NCI-H345 (cell line): ENCODE measurements at places on chromosomes 7 and 10.
A peak's percentile ranks its signal among the peaks of the same experiment; 100 is the strongest.

DNA sequence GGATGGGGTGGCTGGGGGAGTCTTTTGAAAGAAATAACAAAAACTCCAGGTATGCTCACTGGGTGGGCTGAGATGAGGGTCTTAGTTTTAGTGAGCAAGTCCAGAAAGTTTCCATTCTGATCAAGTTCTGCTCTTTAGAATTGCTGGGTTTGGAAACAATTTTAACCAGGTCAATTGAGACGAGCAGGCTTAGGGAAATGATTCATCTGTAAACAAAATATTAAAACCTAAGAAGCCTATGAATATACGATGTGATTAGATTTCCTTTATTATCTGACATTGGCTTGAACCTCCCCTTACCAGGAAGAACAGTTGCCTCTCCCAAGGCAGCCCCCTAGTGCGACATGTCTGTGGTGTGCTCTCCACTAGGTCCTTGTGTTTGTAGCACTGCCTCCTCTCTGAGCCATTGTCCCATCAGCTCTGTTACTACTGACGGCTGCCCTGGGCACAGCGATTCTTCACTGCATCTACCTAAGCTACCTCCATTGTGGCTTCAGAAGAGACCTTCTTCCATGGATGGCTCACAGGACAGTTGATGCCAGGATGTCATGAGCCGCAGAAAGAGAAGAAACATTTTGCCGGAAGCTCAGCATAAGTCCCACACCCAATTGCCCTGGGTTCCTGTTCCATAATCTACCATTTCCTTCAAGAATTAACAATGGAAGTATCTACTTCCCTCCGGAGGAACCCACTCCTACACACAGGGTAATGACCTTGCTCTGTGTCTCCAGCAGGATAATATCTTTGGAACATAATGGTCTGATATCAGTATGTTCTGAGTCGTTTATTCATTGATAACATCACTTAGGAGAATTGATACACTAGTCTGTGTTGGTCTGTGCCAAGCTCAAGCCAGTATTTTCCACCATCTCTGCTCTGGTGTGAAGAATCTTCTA lies 95.1 kb upstream of the ITGB1 start:
- DNase-seq, result no peak

GRCh38 chr7:15245831-15246230 lies 316.0 kb downstream of the AGMO start:
- DNase-seq, result no peak

GRCh38 chr10:21049482-21049881 lies 152.4 kb upstream of the NEBL start:
- no peak for DNase-seq

GRCh38 chr7:134293002-134293740 lies 23.6 kb downstream of the SLC35B4 start:
- DNase-seq, result no peak

GRCh38 chr10:14244147-14244546 lies 86.6 kb downstream of the FRMD4A start:
- DNase-seq, result no peak

DNA sequence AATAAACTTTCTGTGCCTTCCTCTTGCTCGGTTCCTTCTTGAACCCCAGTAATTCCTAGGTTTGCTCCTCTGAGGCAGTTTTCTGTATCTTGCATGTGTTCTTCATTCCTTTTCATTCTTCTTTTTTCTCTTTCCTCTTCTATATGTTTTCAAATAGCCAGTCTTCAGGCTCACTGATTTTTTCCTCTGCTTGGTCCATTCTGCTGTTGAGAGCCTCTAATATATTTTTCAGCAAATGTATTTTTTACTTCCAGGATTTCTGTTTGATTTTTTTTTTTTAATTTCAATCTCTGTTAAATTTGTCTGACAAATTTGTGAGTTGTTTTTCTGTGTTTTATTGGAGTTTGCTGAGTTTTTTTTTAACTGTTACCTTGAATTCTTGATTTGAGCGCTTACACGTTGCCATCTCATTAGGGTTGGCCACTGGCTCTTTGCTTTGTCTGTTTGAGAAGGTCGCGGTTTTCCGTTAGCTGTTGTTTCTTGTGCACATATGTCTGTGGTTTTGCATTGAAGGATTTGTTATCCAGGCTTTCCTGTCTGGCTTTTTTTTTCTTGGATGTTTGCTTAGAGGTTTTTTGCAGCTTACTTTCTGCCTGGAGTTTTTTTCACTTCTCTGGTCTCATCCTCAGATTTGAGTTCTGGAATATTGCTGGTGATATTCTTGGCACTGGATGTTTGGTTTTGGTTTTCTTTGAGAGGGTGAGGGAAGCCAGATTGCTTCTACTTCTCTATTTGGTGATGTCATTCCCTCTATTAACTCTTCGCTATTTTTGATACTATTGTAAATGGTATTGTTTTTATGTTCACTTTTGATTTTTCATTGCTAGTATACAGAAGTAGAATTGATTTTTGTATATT lies 12.7 kb downstream of the SPRN start:
- no peak for DNase-seq

GRCh38 chr7:148556892-148557291 lies 33.7 kb upstream of the C7orf33 start:
- no peak for DNase-seq

DNA sequence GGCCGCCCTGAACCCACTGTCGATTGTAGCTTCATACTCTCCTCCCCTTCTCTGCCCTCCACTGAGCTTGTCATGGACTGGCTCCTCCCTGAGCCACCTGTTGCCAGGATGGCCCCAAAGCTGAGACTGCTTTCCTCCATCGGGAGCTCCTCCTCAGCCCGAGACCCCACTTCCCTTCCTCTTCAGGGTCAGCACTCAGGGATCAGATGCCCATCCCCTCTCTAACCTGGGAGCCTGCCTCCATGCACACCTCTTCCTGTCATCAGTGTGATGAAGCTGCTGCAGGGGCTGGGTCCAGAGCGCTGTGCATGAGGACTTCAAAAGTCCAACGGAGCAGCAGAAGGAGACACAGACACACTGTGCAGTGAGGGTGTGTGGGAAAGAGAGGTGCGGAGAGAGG lies 201.1 kb downstream of the WDR37 start:
- DNase-seq, result no peak

GRCh38 chr7:36358589-36358988 lies 31.1 kb upstream of the ANLN start:
- DNase-seq, result no peak

GRCh38 chr10:133324198-133324792 lies 12.4 kb downstream of the CALY start:
- DNase-seq, result peak; percentile 78

DNA sequence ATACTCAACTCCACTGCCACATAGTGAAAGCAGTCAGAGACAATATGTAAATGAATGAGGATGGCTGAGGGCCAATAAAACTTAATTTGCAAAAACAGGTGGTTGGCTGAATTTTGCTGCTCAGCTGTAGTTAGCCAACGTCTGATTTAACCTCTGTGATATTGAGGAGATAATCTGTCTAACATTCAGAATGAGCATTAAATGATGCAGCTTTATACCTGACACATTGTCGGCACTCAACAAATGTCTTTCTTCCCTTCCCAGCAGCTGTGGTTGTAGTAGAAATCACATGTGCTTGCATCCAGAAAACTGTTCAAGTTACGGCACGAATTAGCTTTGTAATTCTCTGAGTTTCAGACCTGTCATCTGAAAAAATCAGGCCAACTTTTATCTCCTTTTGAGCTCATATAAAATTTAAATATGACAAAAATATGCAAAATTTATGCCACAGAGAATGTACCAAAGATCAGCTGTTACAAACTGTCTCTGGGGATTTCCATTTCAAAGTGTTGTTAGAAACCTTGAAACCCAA lies 1239.7 kb downstream of the GATA3 start:
- no peak for DNase-seq

DNA sequence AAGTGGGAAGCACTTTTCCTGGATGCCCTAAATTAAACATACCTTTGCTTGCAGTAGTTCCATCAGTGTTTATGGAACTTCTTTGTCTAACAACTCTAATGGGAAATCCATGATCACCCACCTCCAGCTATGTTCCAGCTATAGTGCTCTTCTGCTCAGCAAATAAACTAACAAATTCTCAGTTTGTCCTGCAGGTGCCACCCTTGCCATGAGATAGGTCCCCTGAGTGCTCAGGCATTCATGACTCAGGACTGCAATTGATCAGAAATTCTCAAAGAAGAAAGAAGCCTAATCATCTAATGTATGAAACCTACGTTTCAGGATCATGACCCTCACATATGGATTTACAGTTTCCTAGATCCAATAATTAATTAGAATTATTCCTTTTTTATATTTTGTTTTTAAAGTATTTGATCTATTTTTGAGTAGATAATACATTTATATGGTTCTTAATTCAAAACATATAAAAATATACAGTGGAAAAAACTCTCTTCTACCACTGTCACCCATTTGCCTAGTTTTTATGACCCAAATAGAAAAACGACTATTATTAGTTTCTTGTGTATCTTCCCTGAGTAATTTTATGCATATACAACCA lies 48.7 kb upstream of the DYNC1I1 start:
- peak; percentile 57 for DNase-seq

- no peak for DNase-seq
Observed at GRCh38 chr10:58894929-58895328, 281.5 kb upstream of the PHYHIPL start.

GRCh38 chr10:2834214-2834613 lies 233.1 kb upstream of the PFKP start:
- DNase-seq, result no peak

DNA sequence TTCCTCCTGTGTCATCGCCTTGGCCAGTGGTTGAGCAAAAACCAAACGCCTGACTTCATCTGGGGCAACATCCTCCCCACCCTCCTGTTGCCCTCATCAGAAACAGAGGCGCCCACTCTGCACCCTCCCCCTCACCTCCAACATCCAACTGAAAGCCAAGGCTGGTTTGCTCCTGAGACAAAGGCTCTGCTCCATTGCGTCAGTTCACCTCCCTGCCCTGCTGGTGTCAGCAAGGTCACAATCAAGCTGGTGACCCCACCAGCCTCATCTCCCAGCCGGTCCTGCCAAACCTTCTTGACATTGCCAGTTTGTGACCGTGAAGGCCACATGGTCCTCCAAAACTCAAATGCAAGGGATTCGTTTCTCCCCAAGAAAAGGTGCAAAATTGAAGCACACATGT lies 131.7 kb upstream of the ADAM12 start:
- no peak for DNase-seq

DNA sequence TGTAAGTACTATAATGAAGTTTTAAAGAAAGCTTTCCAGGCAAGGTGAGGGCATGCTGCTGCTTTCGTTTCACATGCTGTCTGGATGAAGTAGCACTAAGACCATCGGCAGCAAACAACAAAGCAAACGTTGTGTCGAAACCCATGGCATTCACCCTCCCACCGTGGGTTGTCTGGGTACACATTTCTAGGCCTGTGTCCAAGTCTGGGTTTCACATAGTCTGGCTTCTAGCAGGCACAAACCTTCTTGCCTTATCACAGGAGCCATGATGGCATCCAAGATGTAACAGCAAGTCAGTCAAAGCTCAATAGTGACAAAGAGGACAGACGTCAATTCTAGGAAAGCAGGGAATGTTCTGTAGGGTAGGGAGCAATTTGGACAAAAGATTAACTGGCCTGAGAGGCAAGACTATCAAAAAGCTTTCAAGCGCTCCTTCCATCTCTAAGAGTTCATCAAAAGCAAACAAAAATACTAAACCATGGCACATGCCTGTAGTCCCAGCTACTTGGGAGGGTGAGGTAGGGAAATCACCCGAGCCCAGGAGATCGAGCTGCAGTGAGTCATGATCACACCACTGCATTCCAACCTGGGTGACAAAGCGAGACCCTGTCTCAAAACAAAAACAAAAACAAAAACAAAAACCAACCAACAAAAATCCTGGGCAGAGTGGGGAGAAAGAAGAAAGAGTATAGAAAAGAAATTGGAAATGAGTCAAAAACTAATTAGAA lies 42.7 kb downstream of the PAXIP1 start:
- DNase-seq, result no peak

DNA sequence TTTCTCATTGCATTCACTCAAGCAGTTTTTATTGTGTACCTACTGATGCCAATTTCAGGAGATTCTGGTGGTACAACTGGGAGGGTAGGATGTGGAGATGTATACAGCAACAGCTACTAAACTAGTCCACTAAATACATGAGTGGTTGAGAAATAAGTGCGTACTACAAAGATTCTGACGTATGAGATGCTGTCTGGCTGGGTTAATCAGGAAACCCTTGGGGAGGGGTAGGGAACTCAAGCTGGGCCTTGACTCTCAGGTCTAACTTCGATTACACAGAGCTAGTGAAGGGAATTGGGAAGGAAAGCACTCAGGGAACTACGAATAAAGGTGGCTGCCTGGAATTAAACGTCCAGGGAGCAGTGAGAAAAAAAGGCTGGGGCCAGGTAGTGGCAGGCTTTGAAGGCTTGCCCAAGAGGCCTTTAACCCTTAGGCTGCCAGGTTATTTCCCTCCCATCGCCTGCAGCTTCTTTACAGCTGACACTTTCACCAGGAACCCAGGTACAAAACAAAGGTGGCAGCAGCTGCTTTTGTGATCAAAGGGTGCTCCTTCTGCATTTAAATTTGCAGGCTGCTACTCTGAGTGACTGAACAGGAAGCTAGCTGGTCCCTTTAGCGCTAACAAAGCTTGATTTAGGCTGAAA lies 3.2 kb downstream of the MMS19 start:
- DNase-seq, result no peak

GRCh38 chr10:126525326-126525725 lies 137.0 kb upstream of the ADAM12 start:
- no peak for DNase-seq

DNA sequence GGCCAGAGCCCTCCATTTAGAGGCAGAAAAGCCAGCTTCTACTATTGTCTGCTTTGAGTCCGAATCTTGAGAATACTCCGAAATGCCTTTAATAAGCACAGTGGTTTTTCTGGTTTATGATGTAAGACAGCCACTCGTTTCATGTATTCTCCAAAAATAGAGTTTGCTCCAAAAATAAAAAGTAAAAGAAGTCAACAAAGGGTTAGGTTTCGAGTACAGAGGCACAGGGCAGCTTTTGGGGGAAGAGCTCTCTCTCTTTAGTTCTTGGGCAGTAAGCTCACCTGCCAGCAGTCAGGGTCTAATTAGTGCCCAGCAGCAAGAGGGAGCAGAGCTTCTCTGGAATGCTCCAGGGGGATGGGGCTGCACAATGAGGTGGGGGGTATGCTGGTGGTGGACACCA lies 20.2 kb downstream of the CREB3L2 start:
- DNase-seq, result no peak

DNA sequence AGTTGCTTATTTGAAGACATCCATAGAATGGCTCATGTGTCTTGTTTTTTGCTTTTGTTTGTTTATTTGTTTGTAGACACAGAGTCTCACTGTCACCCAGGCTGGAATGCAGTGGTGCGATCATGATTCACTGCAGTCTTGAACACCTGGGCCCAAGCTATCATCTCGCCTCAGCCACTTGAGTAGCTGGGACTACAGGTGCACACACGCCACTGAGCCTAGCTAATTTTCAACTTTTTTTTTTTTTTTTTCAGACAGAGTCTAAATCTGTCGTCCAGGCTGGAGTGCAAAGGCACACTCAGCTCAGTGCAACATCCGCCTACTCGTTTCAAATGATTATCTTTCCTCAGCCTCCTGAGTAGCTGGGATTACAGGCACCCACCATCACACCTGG lies 83.3 kb upstream of the KLF6 start:
- DNase-seq, result no peak

- DNase-seq, result no peak
Observed at GRCh38 chr10:71062156-71062555, 150.2 kb upstream of the UNC5B start.
